KBM-7 (cell line): ENCODE measurements at places on chromosomes 2 and 18.
A peak's percentile ranks its signal among the peaks of the same experiment; 100 is the strongest.

DNA sequence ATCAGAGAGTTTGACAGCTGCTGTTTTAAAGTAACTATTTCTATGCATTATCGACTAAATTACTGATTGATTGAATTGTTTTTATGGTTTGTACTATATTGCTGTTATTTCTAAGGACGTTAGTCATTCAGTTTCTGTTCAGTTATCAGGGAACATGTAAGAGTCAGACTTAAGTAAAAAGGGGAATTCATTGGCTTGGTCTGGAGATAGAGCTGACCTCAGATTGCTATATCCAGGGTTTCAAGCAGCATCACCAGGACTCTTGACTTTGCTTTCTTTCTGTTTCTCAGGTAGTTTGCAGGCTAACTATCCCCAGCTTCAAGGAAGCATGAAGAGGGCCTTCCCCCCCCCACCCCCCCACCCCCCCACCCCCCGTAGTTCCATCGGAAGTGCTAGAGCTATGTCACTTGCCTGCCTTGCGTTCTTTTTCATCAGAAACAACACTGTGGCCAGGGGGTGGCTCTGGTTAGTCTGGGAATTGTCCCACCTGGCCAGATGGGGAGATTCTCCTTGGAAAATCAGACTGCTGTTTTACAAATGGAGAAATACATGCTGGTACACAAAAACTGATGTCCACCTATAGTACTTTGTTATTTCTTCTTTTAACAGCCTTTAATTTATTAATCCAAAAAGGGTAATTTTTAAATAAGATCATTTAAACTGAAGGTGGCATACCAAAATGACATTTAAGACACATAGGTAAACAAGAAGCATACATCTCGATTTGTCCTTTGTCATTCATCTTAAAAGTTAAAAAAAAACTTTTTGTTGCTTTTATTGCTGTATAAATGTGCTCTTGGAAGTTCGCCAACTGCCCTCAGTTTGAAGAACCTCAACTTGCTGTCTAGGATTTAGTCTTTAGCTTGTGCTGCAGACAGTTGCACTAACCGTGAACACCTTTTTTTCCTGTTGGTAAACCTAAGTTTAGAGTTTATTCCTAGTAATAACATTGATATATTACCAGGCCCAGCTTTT is 9.4 kb downstream of the SMAD4 start:
- DNase-seq: no peak

GRCh38 chr18:906416-907114 is 1.9 kb downstream of the ADCYAP1 start:
- no peak for DNase-seq

- no peak for DNase-seq
Observed at GRCh38 chr2:191020742-191021381, 6.9 kb upstream of the STAT1 start.

DNA sequence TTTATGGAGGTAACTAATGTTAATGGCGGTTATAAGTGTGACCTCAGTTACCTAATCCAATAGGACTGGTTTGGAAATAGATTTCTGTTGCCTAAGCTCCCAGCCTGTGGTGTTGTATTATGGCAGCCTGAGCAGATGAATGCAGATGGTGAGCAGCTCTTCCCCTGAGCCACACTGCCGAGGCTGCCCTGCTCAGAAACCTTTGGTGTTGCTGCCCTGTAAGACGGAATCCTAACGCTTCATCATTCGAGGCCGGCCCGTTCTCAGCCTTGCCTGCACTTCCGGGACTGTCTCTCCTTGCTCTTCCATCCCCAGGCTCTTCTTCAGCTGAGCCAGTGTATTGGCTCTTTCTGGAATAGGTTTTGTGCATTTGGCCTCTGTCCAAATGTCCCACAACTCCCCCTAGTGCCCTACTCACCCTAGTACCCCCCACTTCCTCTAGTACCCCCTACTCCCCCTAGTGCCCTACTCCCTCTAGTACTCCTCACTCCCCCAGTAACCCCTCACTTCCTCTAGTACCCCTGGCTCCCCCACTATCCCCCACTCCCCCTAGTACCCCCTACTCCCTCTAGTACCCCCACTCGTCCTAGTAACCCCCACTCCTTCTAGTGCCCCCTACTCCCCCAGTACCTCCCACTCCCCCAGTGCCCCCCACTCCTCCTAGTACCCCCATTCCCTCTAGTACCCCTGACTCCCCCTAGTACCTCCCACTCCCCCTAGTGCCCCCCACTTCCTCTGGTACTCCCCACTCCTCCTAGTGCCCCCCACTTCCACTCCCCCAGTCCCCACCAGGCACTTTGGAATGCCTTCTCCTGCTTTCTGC is 106.0 kb upstream of the TAF1B start:
- DNase-seq: peak; percentile 28

DNA sequence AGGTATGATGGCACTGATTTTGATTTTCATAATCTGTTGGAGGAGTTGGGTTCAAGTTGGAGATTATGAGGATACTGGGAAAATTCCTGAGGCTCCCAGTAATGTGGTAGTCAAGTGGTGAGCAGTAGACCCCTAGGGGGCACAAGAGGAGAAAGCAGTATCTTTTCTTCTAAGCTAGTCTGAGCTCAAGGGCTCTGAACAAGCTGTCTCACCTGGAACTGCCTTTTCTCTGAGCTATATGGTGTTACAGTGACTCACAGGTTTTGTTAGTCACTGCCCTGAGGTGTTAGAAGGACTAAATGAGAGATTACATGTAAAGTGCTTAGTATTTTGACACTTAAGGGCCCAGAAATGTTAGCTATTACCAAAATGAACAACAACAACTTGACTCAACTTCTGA is 42.2 kb downstream of the CD302 start:
- no peak for DNase-seq

GRCh38 chr2:102979429-102979828 is 217.6 kb downstream of the TMEM182 start:
- DNase-seq: no peak

DNA sequence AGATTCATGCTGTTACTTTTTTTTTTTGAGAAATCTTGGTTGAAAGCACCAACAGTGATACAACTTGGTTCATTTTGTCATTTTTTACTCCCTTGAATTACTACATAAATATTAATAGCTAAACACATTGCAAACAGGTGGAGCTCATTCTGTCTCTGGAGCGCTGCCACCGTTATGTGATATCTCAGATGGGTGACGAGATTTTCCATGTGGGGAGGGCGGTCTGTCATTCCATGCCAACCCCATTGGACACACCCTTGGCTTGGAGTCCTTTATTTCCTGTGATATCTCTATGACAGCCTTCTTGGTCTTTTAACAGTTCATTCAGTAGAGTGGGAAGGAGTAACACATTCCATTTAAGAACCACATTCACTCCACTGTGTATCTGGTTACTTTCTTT is 794.8 kb downstream of the SATB2 start:
- no peak for DNase-seq

GRCh38 chr2:219209236-219210195 is 2.9 kb downstream of the ZFAND2B start:
- DNase-seq: peak; percentile 22

- DNase-seq: no peak
Observed at GRCh38 chr2:12730265-12730664, 13.5 kb downstream of the TRIB2 start.

GRCh38 chr2:28360058-28360717 is 32.5 kb upstream of the FOSL2 start:
- peak; percentile 60 for DNase-seq

DNA sequence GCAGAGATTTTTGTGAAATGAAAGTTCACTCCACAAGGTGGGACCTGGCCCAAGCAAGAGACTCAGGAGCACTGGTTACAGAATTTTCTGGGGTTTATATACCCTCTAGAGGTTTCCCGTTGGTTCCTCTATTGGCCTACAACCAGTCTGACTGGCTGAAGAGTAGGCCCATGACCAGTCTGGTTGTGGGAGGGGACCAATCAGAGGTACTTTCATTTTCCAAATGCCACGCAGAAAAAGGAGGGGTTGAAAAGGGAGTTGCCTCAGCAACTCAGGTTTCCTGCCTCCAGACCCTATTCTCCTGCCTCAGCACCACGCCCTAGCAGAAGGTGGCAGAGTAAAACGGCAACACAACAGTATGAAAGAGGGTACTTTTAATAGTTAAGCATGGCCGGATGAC is 98.4 kb downstream of the COLEC12 start:
- no peak for DNase-seq

DNA sequence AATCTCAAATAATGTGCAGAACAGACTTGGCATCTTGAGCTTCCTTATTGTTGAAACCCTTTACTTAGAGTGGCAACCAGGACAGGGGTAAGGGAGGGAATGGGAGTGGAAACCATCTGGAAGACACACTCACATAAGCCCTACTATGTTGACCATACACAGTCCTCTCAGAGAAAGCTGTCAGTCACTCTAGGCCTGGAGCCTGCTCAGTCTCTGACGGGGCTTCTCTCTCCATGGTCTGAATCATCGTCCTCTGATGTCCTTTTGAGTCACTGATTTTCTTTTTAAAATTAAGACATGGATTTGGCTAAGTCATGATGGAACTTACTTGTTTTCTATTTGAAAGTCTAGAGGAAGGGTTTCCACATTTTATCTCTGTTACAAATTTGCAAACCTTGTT is 74.0 kb downstream of the MYO1B start:
- DNase-seq: no peak

GRCh38 chr2:240509667-240510512 is 47.9 kb downstream of the ANKMY1 start:
- DNase-seq: no peak

DNA sequence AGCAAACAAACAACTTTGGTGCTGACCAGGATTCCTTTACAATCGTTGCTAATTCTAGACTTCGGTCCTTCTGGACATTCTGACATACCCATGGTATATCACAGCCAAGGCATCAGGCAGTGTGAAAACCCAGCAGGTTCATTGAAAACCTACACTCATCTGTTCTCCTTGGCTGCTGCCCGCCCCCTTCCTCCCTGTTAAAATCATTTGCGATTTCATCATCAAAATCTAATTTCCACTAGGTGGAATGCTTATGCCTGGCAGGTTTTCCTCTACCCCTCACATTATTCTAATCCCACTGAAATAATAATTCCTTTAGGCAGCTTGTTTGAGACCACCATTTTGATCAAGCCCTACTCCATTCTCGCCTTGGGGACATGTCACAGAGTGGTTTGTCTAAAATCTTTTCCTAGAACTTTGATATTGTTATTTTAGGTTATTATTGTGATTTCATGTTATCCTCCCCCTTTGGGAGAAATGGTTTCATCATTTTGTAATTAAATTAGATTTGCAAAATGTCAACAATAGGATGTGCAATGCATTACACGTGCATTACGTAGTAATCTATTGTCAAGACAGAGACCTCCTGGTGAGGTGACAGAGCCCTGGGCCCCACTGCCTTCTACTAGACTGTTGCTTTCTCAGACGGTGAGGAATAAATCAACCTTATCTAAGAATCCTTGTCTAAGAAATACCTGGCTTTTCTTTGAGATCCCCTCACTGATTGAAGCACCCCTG is 31.0 kb upstream of the ASPRV1 start:
- no peak for DNase-seq

DNA sequence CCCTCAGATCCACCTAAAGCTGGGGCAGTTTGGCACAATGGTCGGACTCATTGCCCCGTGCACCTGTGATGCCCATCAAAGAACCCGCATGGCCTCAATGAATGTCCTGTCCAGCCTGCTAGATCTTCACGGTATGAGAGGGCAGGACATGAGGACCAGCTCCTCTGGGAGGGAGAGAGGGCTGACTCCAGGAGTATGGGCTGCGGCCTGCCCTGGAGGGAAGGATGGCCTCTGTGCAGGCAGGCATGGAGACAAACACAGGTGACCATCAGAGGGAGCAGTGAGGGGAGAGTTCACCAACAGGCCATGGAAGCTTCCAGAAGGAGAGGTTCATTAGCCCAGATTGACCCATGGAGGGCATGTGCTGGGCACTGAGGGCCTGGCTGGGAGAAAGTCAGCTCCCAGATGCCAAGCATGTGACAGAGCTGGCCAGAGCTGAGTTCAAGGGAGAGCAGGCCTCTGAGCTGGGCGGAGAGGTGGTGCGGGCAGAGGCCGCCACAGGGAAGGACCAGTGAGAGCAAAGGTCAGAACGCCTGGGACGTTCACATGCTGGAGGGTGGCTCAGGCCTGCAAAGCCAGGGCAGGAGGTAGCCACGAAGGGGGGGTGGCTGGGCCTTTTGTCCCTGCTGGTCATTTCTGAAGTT is 36.2 kb downstream of the HJURP start:
- DNase-seq: no peak

DNA sequence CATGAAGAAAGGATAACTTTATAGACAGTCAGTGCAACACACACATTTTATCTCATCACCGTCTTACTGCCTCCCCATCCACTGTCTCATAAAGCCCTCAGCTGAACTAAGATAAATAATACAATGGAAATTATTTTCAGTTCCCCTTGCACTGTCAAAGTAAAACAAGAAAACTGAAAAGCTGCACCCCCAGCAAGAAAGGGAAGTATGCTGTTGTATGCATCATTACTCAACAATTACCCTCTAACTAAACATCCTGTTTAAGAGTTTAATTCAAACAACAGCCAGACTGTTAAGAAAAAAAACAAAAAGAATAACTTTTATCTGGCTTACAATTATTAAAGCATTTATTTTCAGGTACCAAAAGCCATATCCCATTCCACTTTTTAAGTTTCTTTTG is 25.0 kb downstream of the MPPE1 start:
- peak; percentile 46 for DNase-seq

DNA sequence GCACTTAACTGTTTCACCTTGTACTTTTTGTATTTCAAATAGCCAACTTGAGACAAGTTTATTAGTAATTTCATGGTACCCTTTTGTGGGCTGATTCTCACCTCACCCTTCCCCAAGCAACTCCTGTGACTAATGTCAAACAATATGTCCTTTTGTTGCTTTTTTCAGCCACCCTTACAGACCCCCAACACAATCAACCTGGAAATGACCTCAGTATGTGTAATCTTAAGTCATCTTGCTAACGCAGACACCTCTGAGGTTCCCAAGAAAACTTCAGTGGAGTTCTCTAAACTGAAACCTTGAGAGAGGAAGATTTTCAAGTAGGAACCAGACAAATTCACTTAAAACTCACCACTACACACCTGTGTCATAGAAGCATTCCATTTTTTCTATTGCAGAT is 69.5 kb downstream of the KYNU start:
- no peak for DNase-seq

DNA sequence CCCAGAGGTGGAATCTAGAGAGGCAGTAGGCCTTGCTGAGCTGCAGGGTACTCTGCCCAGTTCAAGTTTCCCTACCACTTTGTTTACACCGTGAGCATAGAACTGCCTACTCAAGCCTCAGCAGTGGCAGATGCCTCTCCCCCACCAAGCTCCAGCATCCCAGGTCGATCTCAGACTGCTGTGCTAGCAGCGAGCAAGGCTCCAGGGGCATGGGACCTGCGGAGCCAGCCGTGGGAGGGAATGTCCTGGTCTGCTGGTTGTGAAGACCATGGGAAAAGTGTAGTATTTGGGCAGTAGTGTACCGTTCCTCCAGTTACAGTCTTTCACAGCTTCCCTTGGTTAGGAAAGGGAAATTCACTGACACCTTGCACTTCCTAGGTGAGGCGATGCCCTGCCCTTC is 50.6 kb upstream of the FSIP2 start:
- DNase-seq: no peak

DNA sequence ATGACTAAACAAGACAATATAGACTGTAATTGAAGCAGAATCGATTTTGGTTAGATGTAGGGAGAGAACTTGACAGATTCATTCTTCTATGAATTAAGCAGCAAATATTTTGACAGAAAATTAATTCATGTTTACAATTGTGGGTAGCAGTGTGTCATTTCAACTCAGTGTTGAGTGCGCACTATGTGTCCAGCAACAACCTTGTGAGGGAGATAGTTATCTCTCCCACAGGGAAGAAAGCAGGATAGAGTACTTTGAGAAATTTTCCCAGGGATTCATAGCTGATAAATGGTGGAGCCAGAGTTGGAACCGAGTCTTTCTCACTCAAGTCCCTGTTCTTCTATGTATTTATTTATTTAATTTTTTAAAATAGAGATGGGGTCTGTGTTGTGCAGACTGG is 5.2 kb downstream of the MRPL33 start:
- DNase-seq: no peak
